Common myeloid progenitor, CD34-positive (primary cell): ENCODE measurements at places on chromosomes 2 and 18.
A peak's percentile ranks its signal among the peaks of the same experiment; 100 is the strongest.

DNA sequence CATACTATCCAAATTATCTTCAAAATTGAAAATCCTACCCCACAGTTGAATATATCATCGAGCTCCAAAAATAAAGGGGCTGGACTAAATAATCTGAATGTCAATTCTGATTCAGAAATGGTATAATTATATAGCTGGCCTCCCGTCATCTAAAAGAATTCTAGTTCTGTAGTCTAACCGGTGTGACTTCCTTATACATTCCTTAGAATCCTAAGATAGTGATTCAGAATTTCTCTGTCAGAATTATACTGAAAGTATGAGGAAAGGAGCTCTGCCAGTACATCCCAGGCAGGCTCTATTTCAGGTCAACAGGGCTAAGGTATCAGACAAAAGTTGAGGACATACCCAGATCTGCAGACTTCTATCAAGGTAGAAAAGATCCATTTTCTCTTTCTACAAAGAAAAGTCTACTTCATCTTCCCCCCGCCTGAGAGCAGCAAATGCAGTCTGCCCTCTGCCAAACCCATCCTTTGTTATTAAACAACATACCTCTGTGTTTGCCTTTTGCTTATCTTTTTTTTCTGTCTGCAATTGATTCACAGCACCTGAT lies 128.5 kb downstream of the METTL4 start:
- DNase-seq: no peak

GRCh38 chr2:236195726-236196125 lies 27.5 kb upstream of the GBX2 start:
- DNase-seq: no peak

DNA sequence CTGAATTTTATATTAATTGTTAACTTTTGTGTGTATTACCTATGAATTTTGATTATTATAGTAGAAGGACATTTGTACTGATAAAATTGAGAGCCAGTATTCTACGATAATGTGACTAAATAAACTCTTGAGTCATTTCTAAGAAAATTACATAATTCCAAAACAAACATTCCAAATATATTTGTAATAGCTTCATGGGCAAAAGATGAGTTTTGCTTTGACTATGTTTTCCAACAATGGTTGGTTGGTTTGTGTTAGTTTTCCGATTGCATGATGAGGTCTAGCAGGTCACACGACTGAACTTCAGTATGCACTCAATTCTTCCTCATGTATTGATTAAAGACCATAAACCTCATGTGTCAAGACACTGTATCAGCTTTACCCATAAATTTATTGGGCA lies 71.7 kb upstream of the WDR75 start:
- DNase-seq: no peak

DNA sequence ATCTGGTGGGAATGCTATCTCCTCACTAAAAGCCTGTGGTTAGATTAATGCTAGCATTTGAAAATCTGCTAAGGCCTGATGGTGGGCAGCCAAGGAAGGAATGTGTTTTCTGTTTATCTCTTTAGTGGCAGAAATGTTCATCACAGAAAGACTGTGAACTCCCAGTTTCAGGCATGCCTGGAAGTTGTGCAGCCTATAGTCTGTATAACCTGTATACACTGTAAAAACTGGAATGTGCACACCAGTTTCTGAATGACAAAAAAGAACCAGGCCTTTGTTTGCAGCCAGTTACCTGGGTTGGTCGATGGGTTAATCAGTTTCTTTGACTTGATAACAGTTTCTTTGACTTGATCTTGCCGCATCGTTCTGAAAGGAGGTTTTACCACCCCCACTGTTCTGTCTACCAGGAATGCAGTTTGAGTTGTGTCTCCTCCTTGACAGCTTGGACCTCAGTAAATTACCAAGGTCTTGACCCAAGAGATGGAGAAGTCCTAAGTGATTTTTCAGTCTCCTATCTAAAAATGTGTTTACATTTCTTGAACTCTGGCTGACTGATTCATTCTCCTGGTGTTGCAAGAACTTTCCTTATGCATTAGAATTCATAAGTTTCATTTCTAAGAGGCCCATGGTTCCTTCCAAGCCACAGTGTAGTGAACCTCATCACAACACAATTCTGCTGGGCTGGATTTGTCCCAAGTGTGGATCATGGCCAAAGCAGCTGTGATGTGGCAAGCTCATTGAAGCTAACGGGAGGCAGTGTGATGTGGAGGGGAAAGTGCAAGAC lies 62.2 kb downstream of the KIAA2012 start:
- DNase-seq: no peak

GRCh38 chr2:181357979-181358378 lies 99.2 kb upstream of the ITGA4 start:
- no peak for DNase-seq

- DNase-seq: no peak
These were observed 135.1 kb upstream of the CTDP1 start for GRCh38 chr18:79544386-79544963.

DNA sequence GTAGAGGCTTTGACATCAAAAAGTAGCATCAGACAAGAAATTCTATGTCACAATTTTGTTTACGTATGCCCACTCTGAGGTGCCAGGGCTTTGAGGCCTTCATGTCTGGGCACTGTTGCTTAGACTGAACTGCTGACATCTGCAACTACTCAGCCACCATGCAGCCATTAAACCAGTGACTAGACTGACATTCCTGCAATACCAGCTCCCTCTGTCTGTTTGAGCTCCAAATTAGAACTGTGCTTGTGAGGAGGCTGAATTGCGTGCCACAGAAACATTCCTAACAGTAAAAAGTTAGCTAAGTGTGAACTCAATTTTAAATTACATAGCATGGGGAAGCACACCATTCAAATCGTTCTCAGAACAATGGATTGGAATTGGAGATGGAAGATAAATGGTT lies 163.2 kb downstream of the INSIG2 start:
- no peak for DNase-seq

- DNase-seq: peak; percentile 61
These were observed 2.5 kb upstream of the MREG start for GRCh38 chr2:216015722-216016464.

DNA sequence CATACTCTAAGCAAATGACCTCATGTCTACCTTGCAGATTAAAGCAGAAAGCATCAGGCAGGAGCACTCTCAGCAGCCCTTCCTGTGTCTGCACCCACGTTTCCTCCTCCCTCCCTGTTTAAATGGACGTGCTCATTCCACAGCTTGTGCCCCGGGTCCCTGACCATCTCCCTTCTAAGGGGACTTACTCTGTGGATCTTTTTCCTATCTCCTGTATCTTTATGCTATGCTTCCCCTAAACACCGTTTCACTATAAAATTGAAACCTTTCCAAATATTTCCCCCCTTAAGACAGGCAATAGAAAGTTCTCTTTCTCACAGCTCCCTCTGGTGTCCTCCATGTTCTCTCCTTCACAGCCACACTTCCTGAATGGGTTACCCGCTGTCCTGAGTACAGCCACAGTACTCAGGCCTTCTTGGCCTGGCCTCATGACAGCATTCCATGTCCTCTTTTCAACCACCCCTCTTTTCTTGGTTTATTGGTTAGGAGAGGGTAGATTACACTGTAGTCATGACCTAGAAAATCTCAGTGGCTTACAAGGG lies 41.1 kb downstream of the TMEM185B start:
- DNase-seq: peak; percentile 25

GRCh38 chr18:58069099-58069498 lies 25.1 kb downstream of the NEDD4L start:
- no peak for DNase-seq

DNA sequence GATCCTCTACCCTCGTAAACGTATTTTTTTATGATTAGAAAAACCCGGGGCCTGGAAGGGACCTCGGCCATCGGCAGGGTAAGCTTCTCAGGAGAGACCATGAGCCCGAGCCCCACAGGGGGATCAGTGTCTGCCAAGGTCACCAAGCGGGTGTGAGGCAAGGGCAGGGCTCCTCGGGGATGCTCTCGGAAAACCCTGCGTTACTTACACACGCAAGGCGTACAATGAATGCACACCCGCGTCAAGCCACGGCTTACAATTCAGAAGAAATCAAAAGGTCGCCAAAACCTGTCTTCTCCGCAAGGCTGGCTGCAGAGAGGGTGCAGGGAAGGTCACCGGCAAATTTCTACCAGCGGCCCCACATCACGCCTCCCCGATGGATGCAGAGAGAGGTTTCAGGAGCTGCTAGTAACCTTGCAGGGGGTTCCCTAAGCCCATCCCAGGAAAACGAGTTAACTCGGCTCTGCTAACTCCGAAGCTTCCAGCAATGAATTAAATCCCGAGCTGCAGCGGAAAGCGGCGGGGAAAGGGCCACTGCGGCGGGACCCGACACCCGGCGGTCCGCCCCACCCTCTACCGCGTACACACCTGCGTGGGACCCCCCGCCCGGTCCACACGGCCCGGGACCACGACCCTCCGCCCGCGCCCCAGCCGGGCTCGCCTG lies 638 bp downstream of the ST3GAL5 start:
- DNase-seq: no peak

- DNase-seq: no peak
These were observed 2.6 kb upstream of the REG3A start for GRCh38 chr2:79162132-79162531.

DNA sequence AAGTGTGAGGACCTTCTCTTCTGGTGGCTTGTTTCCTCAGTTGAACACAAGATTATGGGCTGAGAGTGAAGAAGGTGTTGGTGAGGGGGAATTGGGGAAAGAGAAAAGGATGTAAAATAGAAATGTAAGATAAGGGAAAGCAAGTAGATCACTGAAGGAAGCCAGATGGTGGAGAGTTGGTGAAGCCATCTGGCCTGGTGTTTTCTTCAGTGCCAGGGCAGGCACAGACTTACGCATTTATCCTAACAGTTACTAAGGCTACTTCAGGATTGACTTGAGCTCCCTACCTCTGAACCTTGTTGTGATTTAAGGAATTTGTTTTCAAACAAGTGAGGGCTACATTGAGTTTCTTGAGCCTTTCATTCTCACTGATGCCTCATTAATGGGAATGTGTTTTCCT lies 113.8 kb downstream of the GALNT1 start:
- no peak for DNase-seq

DNA sequence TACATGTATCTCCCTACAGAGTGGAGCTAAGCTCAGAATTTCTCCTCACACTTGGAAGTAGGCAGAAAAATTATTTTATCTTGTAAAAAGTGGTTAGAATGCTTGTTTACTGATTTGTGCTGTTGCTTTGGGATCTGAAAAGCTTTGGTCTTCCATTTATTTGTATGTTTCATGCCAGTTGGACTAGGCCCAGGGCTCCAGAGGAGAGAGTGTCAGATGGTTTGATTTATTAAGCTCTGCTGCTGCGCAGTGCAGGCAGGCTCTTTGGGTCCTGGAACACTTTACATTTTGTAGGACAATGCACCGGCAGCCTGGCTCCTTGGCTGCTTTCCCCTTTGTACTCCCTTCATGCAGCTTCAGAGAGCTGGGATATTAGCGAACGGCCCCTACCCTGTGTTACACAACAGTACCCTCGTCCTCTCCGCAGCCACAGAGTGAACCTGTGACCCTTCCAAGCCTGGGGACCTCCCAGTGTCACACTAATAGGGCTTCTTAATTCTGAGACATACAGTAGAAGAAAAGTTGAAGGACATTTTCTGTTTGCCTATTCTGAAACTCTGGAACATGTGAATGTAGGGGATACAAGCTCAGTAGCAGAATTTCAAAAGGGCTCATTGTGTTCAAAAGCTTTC lies 56.7 kb upstream of the EML6 start:
- DNase-seq: no peak

DNA sequence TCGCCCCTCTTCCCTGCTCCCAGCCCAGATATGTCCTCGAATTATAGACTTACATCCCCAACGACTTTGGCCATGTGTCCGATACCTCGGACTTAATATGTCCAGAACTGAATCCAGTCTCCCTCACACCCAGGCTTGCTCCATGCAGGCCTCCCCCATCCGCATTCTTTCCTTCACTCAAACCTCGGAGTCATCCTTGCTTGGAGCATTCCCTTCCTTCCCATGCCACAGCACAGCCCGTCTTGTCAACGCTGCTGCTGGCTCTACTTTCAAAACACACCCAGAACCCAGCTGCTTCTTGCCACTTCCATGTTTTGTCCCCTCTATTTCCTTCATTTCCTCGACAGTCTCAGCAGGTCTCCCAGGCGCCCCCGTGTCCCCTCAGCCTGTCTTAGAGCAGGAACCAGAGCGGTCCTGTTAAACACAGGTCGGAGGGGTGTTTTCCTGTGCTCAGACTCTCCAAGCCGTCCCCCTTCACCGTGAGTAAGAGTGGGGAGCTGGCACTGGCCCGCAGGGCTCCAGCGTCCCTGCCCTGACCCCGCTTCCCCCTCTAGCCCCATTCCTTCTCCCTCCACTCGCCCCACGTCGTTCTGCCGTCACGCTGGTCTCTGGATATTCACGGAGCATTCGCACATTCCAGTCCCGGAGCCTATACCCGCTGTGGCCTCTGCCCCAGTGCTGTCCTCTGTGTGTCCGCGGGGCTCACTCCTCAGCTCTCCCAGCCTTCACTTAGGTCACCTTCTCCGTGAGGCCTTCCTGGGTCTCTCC lies 54.4 kb downstream of the VAPA start:
- DNase-seq: peak; percentile 38

- no peak for DNase-seq
These were observed 2.4 kb downstream of the NUP35 start for GRCh38 chr2:183126635-183127034.

- no peak for DNase-seq
These were observed 106.5 kb upstream of the ATP8B1 start for GRCh38 chr18:57909620-57910019.

DNA sequence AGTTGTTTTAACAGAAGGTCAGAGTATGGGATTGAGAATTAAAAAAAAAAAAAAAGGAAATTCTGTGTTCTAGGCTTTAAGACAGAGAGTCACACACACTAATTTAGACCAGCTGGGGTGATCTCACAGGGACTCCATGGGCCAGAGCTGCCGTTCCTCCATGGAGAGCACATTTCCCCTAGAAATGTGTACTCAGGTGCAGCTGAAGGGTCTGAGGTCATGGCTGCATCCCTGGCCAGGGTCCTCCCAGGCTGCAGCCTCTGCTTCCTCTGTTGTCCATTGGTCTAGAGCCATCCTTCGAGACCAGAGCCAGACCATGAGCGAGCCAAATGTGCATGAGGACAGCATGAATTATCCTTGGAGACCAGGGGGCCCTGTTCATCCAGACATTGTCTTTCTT lies 190.1 kb upstream of the TNP1 start:
- DNase-seq: no peak

GRCh38 chr18:33076601-33077000 lies 303.8 kb upstream of the KLHL14 start:
- DNase-seq: no peak

DNA sequence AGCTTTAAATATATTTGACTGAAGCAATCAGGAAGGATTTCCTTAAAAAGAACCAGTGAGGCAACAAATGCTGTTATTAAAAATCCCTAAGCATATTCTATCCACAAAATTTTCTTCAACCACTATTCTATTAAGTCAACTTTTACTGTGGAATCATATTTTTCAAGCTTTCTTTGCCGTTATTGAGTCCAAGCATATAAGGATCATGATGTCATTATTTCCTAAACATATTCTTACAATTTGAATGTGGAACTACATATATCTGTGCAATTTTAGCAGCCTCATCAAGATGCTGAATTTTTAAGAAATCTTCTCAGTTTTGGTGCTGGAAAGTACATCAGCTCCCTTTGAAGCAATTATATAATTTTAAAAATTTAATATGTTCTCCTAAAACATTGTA lies 5.6 kb downstream of the IFIH1 start:
- no peak for DNase-seq

GRCh38 chr2:85938456-85938855 lies 49.7 kb upstream of the ST3GAL5 start:
- DNase-seq: no peak
